Activated CD4-positive, alpha-beta T cell treated with anti-CD3 and anti-CD28 coated beads, Interleukin-2, amount 50 U/mL, for 16 hours (primary cell): ENCODE measurements at places on chromosomes 6 and 20.

- no peak for DNase-seq
These were observed 1.1 kb upstream of the PRSS35 start for GRCh38 chr6:83511266-83511665.

DNA sequence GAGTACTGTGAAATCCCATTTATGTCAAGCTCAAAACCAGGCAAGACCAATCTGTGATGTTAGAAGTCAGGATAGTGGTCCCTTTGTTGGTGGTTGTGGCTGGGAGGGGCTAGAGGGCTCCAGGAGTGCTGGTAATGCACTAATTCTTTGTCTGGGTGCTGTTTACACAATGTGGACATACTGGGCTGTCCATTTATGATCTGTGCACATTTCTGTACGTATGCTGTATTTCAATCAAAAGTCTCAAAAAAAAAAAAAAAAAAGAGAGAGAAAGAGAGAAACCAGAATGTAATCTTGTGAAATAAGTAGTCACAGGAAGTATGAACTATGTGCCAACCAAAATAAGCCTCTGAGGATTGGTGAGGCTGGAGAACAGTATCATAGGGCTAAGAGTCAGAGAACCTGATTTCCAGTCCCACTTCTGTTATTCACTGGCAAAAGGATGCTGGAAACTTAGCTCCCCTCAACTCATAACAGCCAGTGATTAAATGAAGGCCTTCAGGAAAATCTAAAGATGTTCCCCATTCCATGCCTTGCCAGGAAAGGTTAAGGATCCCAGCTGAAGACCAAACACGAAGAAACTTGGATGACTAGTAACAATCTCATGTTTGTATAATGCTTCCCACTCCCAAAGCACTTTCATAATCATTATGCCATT lies 19.6 kb upstream of the TRAM2 start:
- no peak for DNase-seq

- DNase-seq, result no peak
These were observed 298.2 kb downstream of the SAMD5 start for GRCh38 chr6:147806697-147807096.

- DNase-seq, result no peak
These were observed 292.6 kb upstream of the MARCKS start for GRCh38 chr6:113564371-113565171.

- no peak for DNase-seq
These were observed 688.6 kb downstream of the CBLN4 start for GRCh38 chr20:55316753-55317152.

DNA sequence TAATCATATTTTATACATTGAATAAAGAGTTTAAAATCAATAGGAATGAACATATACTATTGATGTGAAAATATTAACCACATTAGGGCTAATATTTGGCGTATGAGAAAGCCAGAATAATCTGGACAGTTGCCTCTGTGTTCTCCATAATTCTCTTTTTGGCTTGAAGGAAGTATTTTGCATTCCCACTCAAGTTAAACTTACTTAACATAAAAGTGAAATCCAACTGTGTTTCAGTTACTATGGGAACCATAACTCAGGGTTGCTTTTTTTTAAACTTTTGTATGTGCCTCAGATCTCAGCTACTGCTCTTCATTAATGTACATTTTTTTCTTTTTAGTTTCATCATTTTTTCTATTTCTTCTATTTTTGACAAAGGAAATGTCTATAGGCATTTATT lies 479.8 kb downstream of the NKAIN2 start:
- DNase-seq, result no peak

- DNase-seq, result no peak
These were observed 81.3 kb downstream of the SEL1L2 start for GRCh38 chr20:13909067-13909466.

- DNase-seq, result no peak
These were observed 37.0 kb downstream of the BCKDHB start for GRCh38 chr6:80143419-80143937.

GRCh38 chr6:25369433-25370177 lies 90.4 kb downstream of the CARMIL1 start:
- peak; percentile 17 for DNase-seq

DNA sequence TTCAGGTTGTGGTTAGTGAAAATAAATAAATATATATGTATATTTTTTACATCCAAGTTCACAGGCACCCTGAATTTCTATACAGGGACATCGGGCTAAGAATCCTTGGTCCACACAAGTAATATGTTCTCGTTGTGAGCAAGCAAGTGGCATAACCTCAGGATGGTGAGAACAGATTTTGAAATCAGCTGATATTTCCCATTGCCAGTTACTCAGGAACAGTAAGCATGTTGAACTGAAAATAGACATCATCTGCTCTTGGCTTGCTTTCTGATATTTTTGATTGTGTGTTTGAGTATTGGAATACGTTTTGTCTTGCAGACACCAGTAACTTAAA lies 87.7 kb downstream of the TRMT6 start:
- DNase-seq, result no peak

GRCh38 chr6:168555618-168556273 lies 114.8 kb downstream of the SMOC2 start:
- no peak for DNase-seq

- DNase-seq, result peak; percentile 74
These were observed 13.3 kb downstream of the ELOVL5 start for GRCh38 chr6:53335224-53335994.

DNA sequence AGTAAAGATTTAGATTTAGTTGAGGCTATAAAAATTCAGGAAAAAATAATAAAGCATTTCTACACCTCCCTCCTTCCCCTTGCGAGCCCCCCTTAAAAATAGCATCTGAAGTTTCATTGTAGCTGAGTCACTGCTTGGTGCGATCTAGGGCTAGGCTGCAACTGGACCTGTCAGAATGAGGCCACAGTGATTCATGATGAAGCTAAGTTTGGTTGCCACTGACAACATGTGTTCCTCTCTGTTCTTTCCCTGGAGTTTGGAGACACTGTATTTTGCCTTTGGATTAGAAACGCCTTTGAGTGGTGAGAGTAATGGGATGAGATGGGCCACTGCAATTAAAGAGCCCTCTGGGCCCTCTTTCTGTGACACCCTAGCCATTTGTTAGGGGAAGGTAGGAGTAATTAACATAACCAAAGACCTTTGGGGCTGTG lies 334.1 kb downstream of the NRN1 start:
- DNase-seq, result no peak

GRCh38 chr6:157121897-157122296 lies 201.4 kb downstream of the TMEM242 start:
- DNase-seq, result no peak

DNA sequence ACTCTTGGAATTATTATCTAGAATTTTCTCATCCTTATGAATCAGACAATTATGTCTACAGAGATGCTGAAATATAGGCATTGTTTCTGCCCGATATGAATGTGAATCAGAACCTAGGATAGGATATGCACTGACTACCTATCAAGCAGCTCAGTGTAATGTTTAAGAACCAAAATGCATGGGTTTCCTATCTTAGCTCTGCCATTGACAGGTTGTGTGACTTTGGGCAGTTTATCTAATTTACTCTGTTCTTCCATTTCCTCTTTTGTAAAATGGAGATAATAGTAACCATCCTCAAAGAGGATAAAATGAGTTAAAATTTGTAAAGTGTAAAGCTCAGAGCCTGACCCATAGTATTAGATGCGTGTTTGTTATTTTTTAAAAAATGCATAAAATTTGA lies 10.2 kb upstream of the AIG1 start:
- no peak for DNase-seq

DNA sequence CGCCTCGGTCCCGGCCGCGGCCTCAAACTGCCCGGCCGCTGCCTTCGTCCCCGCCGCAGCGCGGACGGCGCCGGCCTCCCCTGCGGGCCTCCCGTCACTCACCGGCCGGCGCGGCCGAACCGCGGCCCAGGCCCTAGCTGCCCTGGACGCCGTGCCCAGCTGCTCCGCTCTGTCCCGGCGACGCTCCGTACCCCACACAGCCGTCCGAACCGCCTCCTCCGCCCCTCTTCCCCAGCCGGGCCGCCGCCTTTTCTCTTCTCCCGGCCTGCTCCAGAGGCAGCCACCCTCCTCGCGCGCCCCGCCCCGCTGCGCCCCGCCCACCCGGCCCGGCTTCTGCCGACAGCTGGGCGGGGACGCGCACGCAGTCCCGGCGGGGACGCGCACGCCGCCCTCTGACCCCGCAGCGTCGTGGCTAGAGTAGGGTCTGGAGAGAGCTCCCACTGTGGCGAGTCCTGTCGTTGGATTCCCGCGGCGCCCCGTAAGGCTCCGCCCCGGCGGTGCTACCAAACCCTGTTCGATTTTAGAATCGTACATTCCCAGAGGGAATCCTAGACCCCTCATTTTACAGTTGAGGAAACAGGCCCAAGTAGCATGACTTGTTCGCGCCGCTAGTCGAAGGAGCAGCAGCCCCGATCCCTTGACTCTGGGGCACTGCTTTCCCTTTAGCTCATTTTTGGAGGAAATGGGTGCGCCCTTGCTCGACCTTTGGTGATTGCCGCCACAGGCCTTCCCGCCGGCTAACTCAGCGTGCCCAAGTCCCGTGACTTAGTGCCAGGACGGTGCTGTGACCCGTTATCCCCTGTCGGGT lies at the start of gene FBXO30:
FBXO30 (minus strand) TSS at position 295 of the 808 bp plus-strand sequence. CDS start 8,390 bp downstream, outside the sequence.
- DNase-seq, result peak; percentile 87

GRCh38 chr6:151900256-151900655 lies 92.8 kb downstream of the ESR1 start:
- no peak for DNase-seq

DNA sequence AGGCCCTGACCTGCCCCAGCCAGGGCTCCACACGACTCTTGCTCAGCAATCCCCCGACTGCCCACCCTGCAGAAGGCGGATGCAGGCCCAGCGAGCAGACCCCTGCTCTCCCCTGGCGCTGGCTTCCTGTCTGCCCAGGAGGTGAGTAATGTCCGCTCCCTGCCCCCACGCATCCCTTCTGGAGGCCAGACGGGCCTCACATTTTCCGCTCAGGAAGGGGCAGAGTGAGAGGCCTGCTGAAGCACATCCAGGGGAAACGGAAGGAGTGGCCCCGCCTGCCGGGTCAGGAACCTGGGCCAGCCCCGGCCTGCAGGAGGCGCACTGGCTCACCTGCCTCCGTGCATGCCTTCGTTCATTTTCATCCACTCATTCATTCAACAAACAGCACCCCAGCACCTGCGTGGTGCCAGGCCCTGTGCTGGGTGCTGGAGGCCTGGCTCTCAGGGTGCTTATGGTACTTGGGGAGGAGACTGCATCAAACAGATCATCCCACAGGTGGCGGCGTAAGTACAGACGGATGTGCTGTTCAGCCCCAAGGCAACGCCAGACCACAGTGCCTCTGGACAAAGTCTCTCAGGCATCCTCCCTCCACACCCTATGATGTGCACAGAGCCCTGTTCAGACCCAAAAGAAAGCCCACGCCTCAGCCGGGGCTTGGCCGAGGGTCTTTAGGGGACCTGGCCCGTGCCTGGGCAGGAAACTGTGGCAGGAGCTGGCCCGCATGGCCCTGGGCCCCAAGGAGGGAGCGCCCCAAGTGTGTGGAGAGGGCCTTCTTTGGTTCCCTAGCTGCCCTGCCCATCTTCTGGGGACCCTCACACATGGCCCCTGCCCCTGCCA lies 112.1 kb downstream of the ASXL1 start:
- DNase-seq, result no peak

DNA sequence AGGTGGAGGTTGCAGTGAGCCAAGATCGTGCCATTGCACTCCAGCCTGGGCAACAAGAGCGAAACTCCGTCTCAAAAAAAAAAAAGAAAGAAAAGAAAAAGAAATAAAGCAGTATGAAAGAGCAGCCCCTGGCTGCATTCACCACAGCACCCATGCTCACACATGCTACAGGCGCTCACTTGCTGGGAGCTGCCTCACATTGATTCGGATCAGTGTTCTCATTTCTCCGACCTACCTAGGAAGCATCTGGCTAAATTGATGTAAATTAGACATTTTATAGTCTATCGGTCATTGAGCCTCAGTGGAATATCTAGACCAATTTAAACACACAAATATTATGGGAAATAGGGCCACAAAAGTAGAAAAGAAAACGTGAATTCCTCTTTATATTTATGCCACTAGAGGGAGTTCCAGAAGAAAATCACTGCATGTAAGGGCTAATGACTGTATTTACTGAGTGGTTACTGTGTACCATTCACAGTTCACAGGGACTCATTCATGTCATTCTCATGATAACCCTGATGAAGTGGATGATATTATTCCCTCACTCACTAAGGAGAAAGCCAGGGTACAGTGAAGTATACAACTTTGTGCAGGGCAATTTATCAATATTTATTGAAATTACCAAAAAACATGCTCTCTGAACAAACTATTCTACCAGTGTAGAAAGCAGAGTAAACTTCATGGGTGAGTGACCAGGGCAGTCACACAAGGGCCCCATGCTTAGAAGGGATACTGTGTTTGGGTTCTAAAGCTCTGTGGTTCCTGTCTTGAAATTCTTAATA lies 5.3 kb upstream of the MOG start:
- DNase-seq, result peak; percentile 37

DNA sequence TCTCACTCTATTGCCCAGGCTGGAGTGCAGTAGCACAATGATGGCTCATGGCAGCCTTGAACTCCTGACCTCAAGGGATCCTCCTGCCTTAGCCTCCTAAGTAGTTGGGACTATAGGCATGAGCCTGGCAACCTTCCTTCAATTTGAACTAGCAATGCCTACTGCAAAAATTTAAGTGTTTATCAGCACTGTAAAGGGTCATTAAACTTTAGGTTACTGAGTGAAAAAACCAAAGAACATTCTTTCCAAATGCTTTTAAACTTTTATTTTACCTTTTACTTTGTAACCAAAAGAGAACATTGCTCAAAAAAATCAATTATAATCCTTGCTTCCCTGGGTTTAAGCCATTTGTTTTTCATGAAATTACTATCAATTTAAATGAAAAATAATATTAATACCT lies 101.0 kb upstream of the NHSL1 start:
- DNase-seq, result no peak

DNA sequence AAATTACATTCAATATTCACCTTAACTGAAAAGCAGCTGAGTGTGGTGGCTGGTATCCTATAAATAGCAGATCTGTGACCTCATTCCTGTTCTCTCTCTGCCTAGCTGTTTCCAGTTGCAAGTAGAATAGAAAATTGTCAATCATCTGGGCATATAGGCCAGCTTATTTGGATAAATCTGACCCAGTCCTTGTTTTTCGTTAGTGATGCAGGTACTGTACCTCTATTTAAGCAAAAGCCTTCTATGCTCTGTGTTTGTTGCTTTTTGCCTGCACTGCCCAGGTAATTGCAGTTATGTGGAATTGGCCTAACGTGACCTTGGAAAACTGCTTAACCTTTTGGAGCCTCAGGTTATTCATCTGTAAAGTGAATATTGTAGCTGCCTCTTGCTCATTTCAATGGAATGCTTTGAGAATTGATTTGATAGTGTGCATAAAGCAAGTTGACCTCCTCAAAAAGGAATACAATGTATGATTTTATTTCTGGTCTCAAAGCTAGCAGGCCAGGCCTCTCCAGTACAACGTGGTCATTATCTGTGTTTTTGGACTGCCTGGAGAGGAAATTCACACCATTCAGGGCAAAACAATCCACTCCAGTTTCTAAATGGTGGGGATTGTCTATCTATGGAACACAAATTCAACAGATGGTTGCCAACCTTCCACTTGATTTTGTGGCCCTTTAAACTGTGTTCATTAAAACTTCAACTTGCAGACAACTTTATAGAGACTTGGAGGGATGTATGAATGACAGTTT lies 508.7 kb upstream of the CITED2 start:
- DNase-seq, result no peak
